ENCODE measurements at places on chromosomes 2 and 18.
A peak's percentile ranks its signal among the peaks of the same experiment; 100 is the strongest.

GRCh38 chr2:75476761-75477160 lies 84.0 kb downstream of the EVA1A start:
- no peak for DNase-seq

DNA sequence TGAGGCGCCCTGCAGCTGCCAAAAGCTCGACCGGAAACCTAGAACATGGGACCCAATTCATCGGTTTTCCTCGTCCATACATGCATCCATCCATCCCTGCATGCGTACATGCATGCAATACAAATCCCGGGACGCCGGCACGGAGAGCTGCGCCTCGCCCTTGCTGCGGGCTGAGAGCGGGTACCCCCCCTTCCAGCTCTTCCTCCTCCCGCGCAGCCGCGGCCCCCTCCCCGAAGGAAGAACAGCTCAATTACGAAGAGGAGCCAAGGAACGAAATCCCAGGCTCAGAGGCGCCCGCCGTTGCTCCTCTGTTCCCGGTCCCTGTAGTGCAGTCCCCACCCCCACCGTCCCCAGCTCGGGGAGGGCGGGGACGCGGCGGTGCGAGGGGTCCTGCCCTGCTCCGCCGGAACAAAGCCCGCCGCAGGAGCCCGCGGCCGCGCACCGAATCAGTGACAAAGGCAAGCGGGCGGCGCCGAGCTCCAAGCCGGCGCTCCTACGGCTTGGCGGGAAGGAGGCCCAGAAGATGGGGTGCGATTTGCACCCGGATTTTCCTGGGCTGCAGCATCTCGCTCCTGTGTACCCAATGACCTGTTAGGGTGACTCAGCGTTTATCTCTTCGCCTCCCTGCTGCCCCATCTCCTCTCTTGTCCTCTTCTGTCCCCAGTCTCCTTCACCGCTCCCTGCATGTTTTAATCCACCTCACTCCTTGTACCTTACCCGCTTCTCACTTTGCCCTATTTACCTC lies 8.9 kb upstream of the POU3F3 start:
- DNase-seq = no peak

GRCh38 chr2:98177286-98177685 lies 90.3 kb downstream of the VWA3B start:
- no peak for DNase-seq

GRCh38 chr2:9782197-9782719 lies 61.0 kb upstream of the TAF1B start:
- DNase-seq = peak; percentile 15

- peak; percentile 22 for DNase-seq
Measured at GRCh38 chr2:105926960-105927678, 182.4 kb downstream of the NCK2 start.

DNA sequence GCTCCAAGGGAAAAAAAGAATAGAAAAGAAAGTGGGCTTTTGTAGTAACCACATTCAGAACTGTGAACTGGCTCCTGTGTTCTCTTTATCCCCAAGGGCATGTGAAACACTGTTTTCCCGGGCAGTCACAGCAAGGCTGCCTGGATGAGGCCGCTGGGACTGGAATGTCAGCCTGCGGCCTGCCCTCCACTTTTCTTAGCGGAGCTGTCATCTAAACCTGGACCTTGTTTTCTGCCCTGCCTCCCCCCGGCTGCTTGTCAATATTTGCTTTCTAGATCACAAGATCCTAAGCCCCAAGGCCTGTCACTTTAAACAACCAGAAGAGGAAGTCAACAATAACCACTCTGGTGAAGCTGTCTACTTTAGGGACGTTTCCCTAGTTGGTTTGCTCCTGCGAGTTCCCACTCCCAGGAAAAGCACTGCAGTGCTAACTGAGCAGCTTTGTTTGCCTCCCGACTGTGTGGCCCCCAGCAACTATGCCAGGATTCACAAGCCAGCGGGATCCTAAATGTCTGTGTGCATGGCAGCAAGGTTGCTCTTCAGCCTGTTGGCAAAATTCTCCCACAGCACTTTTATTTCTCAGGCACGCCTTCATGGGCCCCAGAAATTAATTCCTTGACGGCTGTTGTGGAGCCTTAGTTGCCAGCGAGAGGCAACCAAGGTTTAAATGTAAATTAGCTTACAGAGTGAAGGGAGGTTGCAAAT lies 30.6 kb downstream of the SOWAHC start:
- no peak for DNase-seq

GRCh38 chr2:44459739-44460138 lies 98.0 kb downstream of the CAMKMT start:
- no peak for DNase-seq

GRCh38 chr2:152781175-152781574 lies 62.8 kb downstream of the ARL6IP6 start:
- DNase-seq = no peak

GRCh38 chr2:20221555-20221973 lies 3.4 kb downstream of the SDC1 start:
- no peak for DNase-seq

DNA sequence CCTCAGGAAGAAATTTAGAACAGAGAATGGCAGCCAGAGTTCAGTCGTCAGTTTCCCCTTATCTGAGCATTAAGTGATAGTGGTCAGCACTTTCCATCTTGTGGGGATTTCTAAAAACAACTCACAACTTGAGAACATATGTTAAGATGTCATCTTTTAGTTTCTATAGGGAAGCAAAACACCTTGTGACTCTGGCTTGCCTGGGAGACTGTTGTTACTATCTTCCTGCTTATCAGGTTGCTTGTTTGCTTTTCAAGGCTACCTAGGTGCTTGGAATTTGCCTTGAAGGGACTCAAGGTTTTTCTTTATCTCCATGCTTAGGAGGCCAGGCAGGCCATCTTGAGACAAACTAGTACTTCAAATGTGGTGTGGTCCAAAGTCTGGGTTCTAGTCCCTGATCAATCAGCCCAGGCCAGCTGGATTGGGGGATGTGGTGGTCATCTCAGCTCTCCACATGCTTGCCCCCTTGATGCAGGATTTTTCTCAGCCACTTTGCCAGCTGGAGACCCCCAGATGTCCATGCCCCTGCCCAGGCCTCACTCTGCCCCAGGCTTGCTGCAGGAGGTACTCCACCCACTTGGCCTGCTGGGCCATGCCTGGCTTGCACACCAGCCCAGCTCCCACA lies 125.9 kb downstream of the LYPD1 start:
- no peak for DNase-seq

DNA sequence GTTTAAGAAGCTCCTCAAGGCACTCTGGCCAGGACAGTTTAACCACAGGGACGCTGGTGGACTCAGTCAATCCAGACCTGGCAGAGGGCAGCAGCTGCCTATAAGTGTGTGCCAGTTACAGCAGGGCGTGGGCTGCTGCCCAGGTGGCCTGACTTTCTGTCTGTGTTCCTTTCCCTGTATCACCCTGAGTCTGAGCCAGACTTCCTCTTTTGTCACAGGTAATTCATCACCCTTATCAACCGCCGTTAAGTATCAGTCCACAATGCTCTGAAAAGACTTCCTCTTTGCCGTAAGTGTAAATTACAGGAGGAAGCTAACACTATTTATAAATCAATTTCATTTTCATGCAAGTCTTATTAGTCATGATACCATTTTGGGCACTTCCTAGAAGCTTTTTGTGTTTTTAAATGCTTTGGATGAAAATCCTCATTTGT lies 7.0 kb downstream of the LPIN1 start:
- DNase-seq = no peak

- DNase-seq = no peak
Measured at GRCh38 chr2:176544557-176544956, 275.3 kb downstream of the MTX2 start.

DNA sequence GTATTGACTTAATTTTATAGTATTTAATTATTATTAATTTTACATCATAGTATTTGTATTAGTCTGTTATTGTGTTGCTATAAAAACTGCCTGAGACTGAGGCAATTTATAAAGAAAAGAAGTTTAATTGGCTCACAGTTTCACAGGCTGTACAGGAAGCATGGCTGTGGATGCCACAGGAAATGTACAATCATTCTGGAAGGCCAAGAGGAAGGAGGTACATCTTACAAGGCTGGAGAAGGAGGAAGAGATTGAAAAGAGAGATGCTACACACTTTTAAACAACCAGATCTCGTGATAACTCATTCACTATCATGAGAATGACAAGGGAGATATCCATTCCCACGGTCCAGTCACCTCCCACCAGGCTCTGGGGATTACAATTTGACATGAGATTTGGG lies 2019.4 kb upstream of the PIK3C3 start:
- DNase-seq = no peak

DNA sequence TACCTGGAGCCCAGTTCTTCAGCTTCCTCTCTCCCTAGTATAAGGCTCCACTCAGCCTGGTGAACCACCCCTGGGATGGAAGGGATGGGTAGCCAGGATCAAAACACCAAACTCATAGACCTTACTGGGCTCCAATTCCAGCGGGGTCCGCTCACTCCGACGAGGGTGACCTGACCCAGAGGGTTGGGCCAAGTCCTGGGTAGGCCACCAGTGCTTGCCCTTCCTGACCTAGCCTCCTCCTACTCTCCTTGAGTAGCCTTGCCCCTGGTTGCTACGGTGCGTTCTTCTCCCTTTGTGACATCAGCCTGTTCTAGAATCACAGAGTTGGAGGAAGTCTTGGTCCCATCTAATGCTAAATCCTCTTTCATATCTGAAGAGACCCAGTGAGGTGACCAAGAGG lies 537 bp upstream of the STAT4 start:
- DNase-seq = no peak

DNA sequence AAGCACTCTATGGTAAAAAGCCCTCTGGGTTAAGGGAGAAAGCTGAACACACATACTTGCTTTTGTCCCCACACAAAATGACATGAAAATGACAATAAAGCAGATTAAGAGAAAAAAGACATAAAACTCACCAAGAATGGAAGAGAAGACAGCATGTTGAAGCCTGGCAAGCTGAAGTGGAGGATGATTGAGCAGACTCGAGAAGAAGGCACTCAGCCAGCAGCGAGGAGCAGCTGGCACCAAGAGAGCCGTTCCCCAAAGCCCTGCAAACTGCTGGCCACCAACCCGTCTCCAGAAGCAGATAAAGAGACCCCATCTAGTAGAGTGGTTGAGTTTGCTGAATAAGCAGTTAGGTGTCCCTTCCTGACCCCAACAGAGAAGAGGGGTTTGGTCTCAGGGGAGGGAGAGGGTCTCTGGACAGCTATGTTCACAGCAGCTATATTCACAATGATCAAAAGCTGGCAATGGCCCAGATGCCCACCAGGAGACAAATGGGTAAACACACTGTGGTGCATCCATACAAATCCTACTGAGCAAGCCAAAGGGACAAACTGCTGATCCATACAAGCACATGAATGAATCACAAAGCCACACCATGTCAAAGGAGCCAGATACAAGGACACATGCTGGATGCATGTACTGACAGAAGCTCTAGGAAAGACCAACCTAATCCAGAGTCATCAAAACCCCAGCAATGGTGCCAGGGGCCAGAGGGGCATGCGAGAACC lies 36.9 kb downstream of the FAM168B start:
- no peak for DNase-seq

DNA sequence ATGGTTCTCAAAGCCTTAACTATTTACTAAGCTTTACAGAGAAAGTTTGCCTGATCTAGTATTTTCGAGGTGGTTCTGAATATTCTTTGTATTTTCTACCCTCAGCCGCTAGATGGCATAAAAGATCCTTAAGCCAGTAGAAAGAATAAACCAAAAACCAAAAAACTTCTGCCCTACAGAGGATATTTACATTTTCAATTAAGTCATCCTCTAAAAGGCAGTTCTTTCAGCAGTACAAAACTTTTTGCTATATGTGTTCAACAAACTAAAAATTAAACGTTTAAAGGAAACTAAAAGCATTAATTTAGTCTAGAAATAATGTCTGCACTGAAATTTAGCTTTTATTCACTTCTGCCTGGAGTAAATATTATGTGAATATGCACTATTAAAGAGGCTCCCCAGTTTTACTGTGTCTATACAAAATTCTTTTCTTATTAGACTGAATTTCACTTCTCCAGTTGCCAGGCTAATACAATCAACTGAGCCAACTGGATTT lies 297.5 kb downstream of the PIEZO2 start:
- no peak for DNase-seq

GRCh38 chr2:237568121-237568660 lies 1.8 kb downstream of the PRLH start:
- no peak for DNase-seq

- DNase-seq = no peak
Measured at GRCh38 chr2:127695491-127696472, 5.5 kb upstream of the SFT2D3 start.

GRCh38 chr2:44358503-44358902 lies 2.8 kb downstream of the PREPL start:
- DNase-seq = no peak

GRCh38 chr2:8819194-8819593 lies 18.2 kb downstream of the KIDINS220 start:
- no peak for DNase-seq

DNA sequence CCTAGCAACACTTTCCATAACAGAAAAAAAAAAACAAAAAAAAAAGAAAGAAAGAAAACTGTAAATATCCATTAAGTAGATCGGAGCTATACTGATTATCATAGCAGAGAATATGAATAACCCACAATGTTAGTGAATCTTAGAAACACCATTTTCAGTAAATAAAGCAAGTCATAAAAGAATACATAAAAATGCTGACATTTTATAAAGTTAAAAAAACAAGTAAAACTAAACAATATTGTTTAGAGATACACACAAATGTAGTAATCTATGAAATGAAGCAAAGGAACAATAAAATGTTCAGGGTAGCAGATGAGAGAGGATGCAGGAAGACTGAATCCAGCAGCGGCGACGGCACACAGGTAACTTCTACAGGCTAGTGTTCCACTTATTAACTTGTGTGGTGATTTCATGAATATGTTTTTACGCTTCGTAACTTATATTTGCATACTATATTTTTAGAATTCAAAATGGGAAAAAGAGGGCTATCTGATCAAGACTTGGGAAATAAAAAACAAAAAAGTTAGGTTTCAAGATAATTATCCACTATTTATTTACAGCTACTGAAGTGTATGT lies 4.8 kb downstream of the ROCK2 start:
- DNase-seq = no peak

GRCh38 chr2:167132906-167133555 lies 244.8 kb downstream of the XIRP2 start:
- no peak for DNase-seq

GRCh38 chr18:60147323-60147722 lies 225.3 kb downstream of the MC4R start:
- no peak for DNase-seq
